ENCODE measurements at places on chromosomes 5 and 9. TPM values are rescaled to one million over a fixed set of nuclear protein-coding genes. Genes with fewer than 3 reads are reported as not detected.

Gene ZNG1C
- 8.2 TPM for polyA plus RNA-seq

Gene DBN1
- 280 TPM for polyA plus RNA-seq

DNA sequence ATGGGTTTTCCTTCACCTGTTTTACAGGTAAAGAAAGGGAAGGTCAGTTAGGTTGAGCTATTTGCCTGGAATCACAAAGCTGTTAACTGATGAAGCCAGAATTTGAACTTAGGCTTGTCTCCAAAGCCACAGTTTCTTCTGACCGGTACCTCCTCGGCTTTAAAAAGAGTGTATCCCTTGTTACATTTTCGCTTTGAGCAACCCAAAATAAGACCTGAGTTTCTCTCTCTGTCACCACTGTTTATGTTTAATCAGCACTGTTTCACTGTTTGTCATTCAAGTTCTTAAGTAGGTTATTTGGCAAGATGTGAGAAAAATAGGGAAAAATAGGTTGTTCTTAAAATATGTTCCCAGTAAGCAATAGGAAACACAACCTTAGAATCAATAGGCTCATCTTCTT, 84.6 kb downstream of the VCAN start:
- no peak for DNase-seq

GRCh38 chr5:24788829-24789514, 144.2 kb upstream of the CDH10 start:
- no peak for DNase-seq

DNA sequence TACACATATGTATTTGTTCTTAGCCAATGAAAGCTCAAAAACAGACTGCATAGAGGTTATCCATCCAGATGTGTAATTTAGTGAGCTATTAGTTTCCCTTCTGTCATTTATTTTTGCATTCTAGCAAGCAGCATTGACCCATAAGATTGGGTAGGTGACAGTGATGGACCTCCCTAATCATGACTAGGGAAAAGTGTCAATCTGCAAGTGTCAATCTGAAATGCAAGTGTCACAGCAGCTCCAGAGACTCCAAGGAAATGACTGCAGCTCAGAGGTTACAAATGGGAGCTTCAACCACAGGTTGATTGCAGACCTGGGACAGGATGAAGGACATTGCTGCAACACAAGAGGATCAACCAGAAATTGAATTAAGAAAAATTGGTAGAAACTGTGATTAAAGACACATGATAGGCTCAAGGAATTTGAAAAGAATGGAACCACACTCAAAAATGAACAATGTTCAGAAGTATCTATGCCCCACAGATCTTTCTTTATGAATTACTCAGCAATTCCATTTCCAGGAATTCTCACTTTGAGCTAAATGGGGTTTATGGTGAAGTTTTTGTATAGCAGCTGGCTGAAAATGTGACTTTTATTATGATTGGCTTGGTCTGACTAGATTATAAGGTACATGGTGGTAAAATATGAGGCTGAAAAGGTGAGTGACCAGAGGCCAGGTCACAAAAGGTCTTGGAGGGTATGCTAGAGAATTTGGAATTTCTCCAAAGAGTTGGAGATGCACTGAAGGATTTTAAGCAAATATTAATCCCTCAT, 59.6 kb upstream of the HTR4 start:
- DNase-seq, result no peak

GRCh38 chr9:684054-684890, 157.2 kb upstream of the DMRT1 start:
- DNase-seq, result no peak

GRCh38 chr5:178081571-178082243, 31.6 kb upstream of the N4BP3 start:
- DNase-seq, result no peak

DNA sequence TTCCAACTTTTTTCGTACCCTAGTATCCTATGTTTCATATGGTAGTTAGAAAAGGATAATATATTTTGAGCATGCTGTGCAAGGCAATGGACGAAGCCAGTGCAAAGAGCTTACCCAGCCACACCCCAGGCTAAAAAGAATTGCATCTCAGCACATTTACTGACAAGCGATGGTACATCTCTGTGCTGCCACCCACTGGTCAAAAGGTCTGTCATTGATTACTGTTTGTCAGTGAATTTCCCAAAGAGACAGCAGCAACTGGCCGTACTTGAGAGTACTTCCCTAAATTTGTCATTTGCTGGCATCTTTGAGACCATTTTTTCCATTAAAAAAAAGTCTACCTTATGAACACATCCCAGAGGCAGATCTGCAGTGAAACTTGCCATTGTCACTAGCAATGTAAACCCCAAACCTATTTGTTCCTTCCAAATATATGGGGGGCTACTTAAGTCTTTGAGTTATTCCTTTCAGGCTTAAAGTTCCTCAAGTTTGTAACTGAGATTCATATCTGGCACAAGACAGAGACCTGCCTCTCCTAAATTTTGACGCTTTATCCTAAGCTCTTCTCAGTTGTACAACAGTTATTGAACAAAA, 184.3 kb downstream of the CTNND2 start:
- DNase-seq, result peak; percentile 17

- no peak for DNase-seq
Measured at GRCh38 chr9:71485326-71485725, 283.0 kb downstream of the CEMIP2 start.
